Left kidney (tissue), 8 donors: ENCODE measurements at places on chromosomes 5 and 9. TPM values are rescaled to one million over a fixed set of nuclear protein-coding genes. Genes with fewer than 3 reads are reported as not detected.

Gene TMED9
- polyA plus RNA-seq = 139 TPM

Gene ABCA1
- polyA plus RNA-seq = 12.8 TPM

Gene PCDHA12
- polyA plus RNA-seq = 0.23 TPM

Gene PCA3
- polyA plus RNA-seq = 0.96 TPM

Gene PCDHGB6
- polyA plus RNA-seq = 7.3 TPM

Gene SPATA31D4
- not detected for polyA plus RNA-seq

Gene MACROH2A1
- polyA plus RNA-seq = 242 TPM

Gene FREM1
- polyA plus RNA-seq = 206 TPM

Gene PRDM9
- polyA plus RNA-seq = 0.15 TPM

Gene F12
- 14.6 TPM for polyA plus RNA-seq

Gene CKS2
- 101 TPM for polyA plus RNA-seq

Gene PCSK1
- polyA plus RNA-seq = 0.38 TPM

Gene SYK
- 26.2 TPM for polyA plus RNA-seq

Gene ANKRD18B
- 0.86 TPM for polyA plus RNA-seq

Gene TEK
- 34.4 TPM for polyA plus RNA-seq

Gene ZNF462
- polyA plus RNA-seq = 37.9 TPM

Gene AK1
- polyA plus RNA-seq = 32.8 TPM

Gene ALDH1A1
- polyA plus RNA-seq = 281 TPM

Gene SLC22A4
- polyA plus RNA-seq = 7.6 TPM

Gene ORM2
- polyA plus RNA-seq = not detected

Gene PSIP1
- 253 TPM for polyA plus RNA-seq

Gene MLANA
- 1.0 TPM for polyA plus RNA-seq

Gene PRLR
- polyA plus RNA-seq = 53.4 TPM

Gene ACO1
- polyA plus RNA-seq = 47.2 TPM

Gene TOR1B
- polyA plus RNA-seq = 21.8 TPM

Gene TMEM232
- 7.3 TPM for polyA plus RNA-seq

Gene SUSD3
- 6.9 TPM for polyA plus RNA-seq

Gene FAM78A
- 2.4 TPM for polyA plus RNA-seq

Gene BTNL3
- not detected for polyA plus RNA-seq

Gene CCNB1
- polyA plus RNA-seq = 136 TPM
